Naive B cell (primary cell): ENCODE measurements at places on chromosomes 2 and 18. TPM values are rescaled to one million over a fixed set of nuclear protein-coding genes. Genes with fewer than 3 reads are reported as not detected.

Gene ALPP
- not detected for polyA plus RNA-seq

Gene TEKT4
- not detected for polyA plus RNA-seq

- no peak for DNase-seq
These were observed 342.3 kb upstream of the EPHA4 start for GRCh38 chr2:221914334-221914880.

DNA sequence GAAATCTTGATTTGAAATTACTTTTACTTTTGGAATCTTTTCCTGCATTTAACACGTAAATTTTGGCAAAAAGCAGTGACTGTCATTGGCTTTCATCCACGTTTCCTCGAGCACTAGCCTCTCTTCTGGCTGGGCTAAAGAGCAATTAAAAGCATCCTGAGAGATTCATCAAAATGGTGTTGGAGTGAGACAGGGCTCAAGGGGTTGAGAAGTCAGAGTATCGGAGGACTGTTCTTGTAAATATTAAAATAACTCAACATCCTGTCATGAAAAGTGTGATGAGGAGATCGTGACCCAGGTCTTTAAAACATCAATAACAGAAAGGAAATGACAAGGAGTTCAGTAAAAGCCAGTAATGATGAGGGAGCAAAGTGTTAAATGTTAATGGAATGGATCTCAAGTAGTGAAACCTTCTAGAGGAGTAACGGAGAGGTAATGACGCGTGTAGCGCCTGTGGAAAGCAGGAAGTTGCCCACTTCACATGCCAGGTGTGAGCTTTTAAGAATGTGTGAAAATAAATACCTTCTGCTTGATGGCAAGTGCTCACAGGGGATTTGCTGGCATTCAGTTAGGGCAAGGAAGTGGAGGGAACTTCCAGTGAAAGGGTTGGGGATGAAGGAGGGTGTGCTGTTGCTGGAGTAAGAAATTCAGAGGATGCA, 754.4 kb downstream of the ADCYAP1 start:
- no peak for DNase-seq

GRCh38 chr2:46521215-46521683, 41.9 kb downstream of the TMEM247 start:
- no peak for DNase-seq

- DNase-seq = no peak
These were observed 198.0 kb downstream of the ANKRD30B start for GRCh38 chr18:14945984-14946383.

Gene GPR35
- 0.54 TPM for polyA plus RNA-seq

- no peak for DNase-seq
These were observed 38.6 kb downstream of the CABLES1 start for GRCh38 chr18:23173912-23174311.

DNA sequence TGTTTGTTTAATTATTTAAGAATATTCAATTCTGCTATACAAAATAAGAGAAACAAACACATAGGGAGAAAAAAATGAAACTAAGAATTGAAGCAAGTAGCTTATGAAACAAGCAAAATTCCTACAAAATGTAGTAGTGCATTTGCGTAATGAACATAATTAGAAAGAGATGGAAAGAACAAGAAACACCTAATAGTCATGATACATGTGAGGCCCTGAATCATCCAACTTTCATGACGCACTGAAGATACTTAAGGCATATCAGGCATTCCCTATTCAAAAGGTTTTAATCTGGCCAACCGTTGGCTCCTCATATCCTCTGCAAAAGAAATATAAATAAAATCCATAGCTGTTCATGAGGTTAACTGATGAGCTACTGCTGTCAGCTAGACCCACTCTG, 14.5 kb upstream of the NAB1 start:
- DNase-seq = no peak

DNA sequence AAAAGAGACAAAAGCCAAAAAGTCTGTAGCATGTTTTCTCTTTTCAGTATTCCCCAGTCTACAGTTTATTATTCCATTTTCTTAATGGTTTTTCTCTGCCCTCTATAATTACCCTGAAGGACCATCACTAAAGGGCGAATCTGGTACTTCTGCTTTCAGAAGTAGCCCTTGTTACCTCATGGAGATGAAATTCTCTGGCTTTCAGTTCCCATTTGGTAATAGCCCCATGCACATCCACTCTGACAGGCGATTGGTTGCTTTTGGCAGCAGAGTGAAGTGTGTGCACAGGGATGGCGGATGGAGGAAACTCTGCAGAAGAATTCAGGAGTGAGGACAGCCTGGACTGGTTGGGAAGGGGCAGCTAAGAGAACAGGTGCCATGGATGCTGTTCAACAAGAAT, 66.3 kb upstream of the NABP1 start:
- DNase-seq = peak; percentile 62

Gene TEX261
- polyA plus RNA-seq = 31.0 TPM

- DNase-seq = no peak
These were observed 123.7 kb upstream of the PPP1CB start for GRCh38 chr2:28627722-28628480.

Gene PROC
- polyA plus RNA-seq = not detected

GRCh38 chr2:119049968-119050704, 108.1 kb downstream of the MARCO start:
- no peak for DNase-seq

DNA sequence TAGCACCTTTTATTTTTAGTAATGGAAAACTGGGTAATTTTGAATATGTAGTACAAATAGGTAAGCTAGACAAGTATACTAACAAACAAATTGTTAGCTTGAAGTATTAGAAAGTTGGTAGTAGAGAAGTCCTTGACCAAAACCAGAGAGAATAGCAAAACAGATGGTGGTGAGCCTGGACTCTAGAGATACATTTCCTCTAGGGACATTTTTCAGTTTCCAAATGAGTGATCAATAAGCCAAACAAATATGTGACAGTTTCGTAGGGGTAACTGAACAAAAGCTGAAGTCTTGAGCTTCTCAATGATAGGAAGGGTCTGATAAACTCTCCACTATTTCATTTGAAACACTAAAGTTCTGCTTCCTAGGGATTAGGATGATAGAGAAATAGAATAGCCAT, 692.0 kb upstream of the FAM98A start:
- no peak for DNase-seq
